ENCODE measurements at places on chromosomes 3 and 15. TPM values are rescaled to one million over a fixed set of nuclear protein-coding genes. Genes with fewer than 3 reads are reported as not detected.

GRCh38 chr15:39744334-39745103 is 38.1 kb downstream of the FSIP1 start:
- DNase-seq, result no peak

DNA sequence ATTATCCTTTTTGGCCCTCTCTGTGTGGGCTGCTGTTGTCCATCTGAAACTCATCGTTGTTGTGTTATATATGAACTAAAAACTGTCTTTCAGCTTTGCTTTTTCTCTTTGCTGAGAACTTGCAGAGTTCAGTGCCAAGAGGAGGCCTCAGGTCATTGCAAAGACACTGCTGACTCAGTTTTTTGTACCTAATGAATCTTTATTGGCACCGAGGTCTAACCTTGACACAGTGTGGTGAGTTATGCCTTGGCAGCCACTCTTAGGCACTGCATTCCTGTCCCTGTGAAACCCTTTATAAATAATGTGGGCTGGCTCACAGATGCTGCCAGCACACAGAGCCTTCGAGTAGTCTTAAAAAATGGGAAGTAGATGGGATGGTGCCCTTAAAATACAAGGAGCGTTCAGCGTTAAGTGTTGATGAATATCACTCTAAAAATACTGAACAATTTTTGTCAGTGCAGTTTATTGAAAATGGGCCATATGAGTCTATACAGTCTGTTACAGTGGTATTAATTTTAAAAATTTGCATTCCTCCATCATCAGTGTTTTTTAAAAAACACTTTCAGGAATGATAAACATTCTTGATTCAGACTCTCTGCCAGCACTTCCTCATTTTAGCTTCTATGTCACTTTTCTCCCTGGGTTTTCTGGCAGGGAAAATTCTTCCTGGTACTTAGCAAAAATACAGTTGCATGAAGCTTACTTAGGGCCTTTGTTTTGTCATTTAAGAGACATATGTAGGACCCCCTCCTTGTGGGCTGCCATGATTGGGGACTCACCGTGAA is 234.1 kb downstream of the CACNA2D3 start:
- DNase-seq, result no peak

- DNase-seq, result no peak
Measured at GRCh38 chr3:46861605-46862368, 1.5 kb downstream of the MYL3 start.

Gene GHSR
- not detected for total RNA-seq

DNA sequence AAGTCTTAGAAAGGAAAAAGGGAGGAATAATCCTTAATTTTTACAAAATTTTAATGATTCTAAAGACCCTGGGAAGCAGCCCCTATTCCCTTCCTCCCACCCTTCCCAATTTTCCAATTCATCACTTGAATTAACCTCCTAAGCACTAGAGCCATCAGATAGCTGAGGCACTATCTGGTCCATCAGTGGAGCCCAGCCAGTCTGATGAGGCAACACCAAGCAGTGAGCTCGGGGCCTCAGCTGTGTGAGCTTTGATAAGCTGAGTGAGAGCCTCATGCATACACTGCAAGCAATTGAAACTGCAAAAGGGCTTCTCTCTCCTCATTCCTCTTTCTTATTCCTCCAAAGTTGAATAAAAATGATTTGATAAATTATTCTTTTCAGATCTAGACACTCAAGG is 31.9 kb downstream of the TUSC7 start:
- DNase-seq, result no peak

- no peak for DNase-seq
Measured at GRCh38 chr3:104411757-104412156, 955.0 kb upstream of the ALCAM start.

DNA sequence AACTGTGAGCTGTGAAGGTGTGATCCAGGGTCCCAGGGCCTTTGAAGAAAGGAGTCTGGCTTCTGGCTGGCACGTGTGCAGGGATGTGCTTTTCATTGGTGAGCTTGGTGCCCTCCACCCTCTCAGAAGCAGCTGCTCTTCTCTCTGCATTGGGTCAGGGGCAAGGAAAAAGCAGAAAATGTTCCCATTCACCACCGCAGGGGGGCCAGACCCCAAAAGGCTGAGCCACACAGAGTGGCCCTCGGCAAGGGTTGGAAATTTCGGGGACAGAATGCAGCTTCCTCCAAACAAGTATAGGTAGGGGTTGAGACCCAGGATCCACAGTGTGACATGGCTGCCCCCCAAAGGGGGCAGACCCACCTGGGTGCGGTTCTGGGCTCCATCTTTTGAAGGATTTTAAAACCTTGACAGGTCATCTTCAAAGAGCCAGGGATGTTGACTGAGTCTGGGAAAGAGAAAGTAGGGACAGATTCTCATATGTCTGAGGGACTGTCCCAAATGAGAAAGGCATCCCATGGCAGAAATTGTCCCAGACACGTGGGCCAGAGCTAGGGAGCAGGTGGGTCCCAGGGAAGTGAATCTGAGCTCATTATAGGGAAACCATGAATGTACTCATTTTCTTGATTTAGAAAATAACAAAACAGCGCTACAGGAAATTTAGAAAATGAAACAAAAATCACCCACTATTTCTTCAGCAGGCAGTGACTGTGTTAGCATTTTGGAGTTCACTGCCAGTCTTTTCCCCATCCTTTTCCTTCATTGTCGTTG is 2.7 kb downstream of the CSK start:
- DNase-seq, result no peak

GRCh38 chr3:5464649-5465048 is 277.1 kb downstream of the EDEM1 start:
- no peak for DNase-seq

- DNase-seq, result no peak
Measured at GRCh38 chr15:75227663-75228280, 26.1 kb downstream of the C15orf39 start.

DNA sequence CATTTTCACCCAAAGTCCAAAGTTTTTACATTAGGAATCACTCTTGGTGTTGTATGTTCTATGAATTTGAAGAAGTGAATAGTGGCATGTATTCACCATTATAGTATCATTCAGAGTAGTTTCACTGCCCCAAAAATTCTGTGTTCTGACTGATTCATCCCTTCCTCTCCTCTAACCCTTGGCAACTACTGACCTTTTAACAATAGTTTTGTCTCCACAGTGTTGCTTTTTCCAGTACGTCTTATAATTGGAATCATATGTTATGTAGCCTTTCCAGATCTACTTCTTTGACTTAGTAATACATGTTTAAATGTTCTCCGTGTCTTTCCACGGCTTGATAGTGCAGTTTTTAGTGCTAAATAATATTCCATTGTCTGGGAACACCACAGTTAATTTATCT is 379.0 kb upstream of the SGO1 start:
- DNase-seq, result no peak

Gene PLXNA1
- 3.8 TPM for total RNA-seq

DNA sequence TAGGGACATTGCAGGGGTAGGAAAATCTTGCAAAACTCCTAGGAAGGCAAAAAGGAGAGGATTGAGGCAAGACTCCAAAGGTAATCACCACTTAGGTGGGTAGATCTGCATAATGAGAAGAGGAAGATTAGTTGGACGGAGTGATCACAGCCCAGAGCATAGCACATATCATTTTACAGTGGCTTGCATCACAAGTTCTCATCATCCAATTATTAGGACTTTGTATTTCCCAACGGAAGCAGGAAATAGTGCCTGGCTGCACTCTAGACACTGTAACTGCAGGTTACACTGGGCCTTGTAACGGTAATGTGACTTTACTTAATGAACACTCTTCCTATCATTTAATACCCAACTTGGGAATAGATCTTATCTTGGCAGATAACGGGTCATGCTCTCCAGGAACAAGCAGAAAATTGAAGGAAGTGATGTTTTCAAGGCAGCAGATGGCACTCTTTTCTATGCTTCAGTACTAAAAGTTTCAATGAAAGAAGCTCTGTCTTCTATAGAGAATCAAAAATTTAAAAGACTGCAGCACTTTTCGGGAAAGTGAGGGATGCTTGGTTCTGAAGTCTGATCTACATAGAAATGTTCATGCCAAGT is 101.9 kb upstream of the KCNMB2 start:
- no peak for DNase-seq

GRCh38 chr3:55546866-55547669 is 60.0 kb upstream of the WNT5A start:
- no peak for DNase-seq

Gene C3orf20
- total RNA-seq, result not detected
